ENCODE measurements at places on chromosomes 12 and 14.
A peak's percentile ranks its signal among the peaks of the same experiment; 100 is the strongest.

DNA sequence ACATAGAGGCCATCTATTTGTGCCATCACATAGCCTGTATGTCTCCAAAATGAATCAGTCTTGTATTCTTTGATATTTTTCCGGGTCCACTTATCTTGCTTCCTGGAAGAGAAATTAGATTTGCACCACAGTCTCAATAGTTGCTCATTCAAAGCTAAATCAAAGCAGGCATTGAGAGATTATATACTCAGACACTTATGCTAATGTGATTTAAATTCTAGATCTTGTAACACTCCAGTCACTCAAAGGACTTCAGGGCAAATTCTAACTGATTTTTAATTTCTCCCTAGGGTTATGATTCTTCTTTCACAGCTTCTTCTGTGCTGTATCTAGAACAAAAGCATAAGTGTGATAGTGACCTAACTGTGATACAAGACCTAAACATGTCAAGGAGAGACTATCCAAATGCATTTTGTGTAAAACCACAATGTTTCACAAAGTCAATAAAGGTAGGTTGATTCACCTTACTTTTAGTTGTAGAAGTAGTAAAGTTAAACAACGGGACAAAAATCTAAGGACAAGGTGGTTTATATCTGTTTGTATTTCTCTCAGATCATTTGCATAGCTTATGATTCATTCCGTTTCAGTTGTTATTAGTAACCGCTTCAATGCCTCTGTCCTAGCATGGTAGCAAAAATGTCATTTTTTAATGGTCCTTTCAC is 26.8 kb downstream of the PLBD1 start:
- no peak for DNase-seq

GRCh38 chr12:93059925-93060665 is 131.0 kb upstream of the EEA1 start:
- no peak for DNase-seq

- no peak for DNase-seq
Measured at GRCh38 chr14:80575763-80576162, 364.5 kb upstream of the DIO2 start.

GRCh38 chr14:56195704-56196103 is 77.5 kb downstream of the PELI2 start:
- no peak for DNase-seq

DNA sequence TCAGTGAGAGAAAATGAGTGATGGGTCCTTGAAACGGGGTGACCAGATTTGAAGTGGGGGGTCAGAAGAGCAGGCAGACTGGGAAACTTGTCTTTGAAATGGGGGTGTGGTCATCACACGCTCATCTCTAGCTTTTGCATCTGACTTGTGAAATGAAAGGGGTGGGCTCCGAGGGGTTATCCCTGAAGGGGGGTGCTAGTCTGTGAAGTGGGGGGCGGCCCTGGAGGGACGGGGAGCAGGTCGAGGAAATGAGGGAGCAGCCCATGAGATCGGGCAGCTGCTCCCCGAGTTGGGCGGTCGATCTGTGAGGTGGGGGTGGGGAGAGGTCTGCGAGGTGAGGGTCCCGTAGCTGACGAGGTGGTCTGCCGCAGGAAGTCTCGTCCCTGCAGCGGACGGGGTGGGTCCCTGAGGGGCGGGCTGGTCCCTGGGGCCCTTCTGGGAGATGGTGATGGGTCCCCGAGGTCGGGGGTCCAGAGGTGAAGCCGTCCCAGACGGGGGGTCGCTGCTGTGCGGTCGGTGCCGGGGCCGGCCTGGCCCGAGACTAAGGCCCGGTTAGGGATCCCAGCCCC is 542 bp downstream of the PXN start:
- DNase-seq: no peak

- DNase-seq: no peak
Measured at GRCh38 chr12:78559886-78560285, 304.7 kb upstream of the SYT1 start.

DNA sequence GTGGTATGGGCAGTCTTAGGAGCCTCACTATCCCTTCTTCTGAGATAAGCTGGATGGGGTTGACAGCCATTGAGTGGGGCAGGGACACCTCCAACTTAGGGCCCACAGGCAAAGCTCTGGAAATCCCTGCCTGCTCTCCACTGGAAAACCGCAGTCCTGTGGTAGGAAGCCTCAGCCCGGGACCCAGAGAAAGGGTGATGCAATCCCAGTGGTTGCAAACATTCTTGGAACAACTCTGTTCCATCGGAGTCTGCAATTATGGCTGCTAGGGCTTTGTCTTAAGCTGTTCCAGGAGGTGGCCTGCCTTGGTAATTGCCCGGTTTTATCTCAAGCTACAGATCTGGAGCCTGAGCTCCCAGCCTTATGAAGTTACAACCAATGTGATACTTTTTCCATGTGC is 133.4 kb downstream of the DICER1 start:
- DNase-seq: no peak

DNA sequence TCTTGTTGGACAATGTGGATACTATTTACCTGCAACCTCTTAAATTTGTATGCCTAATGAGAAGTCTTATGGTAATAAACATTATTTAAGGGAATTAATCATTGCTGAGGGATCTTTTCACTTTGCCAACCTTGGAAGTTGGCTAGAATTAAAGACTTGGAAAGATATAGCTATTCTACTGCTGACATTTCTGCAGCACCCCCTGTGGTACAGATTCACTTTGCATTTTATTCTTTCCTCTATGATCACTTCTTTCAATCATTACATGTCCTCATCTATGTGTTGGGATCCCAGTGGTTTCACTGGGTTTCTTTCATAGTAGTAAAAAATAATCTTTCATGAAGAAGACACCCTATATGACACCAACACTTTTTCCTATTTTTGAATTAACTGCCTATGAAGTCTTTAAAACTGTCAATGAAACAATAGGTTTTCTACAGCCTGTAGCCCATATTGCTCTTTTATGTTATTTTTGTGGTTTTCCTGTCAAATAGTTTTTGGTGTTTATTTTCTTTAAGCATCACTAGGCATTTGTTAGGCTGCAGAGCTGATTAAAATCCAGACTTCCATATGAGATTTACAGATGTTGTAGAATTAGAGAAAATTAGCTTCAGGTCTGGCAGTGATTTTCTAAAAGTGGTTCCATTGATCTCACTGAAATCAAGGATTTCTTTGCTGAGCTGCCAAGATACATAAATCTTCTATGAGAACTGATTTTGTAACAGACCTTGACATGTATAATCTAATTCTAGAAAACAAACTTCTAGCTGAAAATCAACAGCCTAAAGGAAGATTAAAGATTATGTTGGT is 256.1 kb downstream of the NAV3 start:
- no peak for DNase-seq

GRCh38 chr12:104684884-104685283 is 228.1 kb downstream of the CHST11 start:
- DNase-seq: no peak

DNA sequence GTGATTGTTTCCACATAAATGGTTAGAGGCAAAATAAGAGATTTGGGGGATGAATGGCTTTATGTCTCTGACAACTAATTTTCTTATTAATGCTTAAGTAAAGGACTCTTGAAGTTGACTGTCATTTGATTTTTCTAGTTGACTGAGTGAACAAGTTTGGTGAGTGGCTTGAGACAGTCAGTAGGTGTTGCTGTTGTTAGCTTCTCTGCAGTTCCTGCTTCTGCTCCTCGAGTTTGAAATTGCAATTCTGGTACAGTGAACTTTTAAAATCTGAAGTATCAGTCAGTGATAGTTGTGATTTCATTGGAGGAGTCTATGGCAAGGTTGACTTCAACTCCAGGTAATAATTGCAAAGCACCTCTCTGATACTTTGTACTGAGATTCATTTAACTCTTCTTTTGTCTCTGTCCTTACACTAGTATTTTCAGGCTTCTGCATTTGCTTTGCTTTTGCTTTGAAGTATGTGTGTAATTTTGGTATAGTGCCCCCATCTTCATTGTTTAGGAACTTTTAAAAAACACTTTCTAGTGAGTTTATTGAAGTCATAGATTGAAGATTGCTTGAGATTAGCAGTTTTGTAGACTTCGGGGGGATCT is 415.5 kb downstream of the PCNX1 start:
- peak; percentile 15 for DNase-seq

DNA sequence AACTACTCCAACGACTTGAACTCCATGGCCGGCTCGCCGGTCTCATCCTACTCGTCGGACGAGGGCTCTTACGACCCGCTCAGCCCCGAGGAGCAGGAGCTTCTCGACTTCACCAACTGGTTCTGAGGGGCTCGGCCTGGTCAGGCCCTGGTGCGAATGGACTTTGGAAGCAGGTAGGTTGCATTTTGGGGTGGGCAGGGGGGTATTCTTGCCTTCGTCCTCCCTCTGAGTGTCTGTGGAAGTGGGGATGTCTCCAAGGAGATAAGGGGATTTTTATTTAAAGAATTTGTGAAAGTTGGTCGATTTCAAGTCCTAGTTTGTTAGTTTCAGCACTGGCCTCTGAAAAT is 1.3 kb downstream of the ASCL1 start:
- DNase-seq: no peak

DNA sequence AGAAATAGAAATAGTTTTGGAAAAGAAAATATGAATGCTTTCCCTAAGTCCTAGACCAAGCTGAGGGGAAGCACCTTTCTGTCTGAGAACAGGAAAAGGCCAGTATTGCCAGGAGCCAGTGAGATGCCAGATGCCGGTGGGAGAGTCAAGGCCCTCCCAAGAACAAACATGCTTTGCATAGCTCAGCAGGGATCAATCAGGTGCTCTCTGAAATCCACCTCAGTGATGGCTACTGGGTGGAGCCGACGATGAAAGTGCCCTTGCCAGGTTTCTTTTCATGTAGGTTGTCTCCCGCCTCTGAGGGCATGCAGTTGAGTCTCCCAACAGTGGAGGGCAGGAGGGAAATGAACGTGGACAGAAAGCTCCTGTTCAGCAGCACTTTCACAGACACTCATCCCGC is 28.3 kb downstream of the DEGS2 start:
- no peak for DNase-seq

DNA sequence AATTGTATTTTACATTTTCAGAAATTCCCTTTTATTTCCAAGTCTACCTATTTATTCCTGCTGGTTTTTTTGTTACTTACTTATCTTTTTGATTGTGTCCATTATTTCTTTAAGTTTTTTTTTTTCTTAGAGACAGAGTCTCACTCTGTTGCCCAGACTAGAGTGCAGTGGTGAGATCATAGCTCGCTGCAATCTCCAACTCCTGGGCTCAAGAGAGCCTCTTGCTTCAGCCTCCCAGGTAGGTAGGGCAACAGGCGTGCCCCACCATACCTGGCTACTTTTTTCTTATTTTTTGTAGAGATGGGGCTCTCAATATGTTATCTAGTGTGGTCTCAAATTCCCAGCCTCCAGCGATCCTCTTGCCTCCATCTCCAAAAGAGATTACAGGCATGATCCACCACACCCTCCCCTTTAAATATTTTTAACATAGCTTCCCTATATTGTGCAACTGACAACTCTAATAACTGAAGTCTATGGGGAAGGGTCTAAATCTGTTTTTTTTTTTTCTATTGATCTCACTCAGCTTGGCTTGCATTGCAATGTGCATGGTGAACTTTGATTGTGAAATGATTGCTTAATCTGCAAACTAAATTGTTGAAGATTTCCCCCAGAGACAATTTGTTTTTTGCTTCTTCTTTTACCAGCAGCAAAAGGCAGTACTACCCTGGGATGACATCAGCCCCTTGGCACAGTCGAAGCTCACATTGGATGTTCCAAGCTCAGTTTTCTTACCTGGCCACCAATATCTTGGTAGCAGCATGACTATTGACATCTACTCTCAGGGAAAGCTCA is 25.7 kb upstream of the COCH start:
- no peak for DNase-seq

DNA sequence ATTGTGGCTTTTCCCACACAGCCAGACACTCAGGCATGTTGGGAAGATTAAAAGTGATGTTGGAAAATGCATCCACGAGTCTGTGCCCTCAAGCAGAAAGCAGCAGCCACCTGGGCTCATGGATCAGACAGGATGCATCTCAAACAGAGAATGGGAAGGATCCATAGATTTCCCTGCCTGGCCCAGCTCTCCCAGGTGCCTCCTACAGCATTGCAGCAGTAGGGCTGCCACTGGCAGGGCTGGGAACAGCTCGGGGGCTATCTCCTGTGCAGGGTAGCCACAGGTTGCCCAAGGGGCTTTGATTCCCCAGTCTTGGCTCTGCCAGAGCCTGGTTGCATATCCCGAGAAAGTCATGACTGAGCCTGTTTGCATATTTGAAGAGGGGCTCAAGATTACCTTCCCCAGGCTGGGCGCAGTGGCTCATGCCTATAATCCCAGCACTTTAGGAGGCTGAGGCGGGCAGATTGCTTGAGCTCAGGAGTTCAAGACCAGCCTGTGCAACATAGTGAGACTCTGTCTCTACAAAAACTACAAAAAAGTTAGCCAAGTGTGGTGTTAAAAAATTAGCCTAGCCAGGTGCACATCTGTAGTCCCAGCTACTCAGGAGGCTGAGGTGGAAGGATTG is 19.5 kb downstream of the C14orf132 start:
- no peak for DNase-seq

GRCh38 chr12:7787574-7788293 is 1.5 kb upstream of the NANOG start:
- no peak for DNase-seq

- peak; percentile 69 for DNase-seq
Measured at GRCh38 chr12:17928708-17929366, 161.2 kb downstream of the RERGL start.

DNA sequence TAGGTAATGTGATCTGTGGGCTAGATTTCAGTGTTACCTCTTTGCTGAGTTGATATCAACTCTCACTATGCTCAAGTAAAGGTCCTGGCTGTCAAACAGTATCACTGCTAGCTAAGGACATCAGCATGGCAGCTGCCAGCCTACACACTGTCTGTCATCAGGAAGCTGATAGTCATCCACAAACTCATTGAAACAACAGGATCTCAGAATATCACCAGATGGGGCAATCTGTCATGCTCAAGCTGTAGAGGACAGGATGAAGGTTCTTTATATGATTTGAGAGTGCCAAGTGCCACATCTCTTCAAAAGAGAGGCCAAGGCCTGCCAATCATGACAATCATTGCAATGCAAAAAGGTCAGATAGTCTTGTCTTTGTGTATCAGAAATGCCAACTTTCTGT is 811.5 kb upstream of the SEL1L start:
- no peak for DNase-seq

DNA sequence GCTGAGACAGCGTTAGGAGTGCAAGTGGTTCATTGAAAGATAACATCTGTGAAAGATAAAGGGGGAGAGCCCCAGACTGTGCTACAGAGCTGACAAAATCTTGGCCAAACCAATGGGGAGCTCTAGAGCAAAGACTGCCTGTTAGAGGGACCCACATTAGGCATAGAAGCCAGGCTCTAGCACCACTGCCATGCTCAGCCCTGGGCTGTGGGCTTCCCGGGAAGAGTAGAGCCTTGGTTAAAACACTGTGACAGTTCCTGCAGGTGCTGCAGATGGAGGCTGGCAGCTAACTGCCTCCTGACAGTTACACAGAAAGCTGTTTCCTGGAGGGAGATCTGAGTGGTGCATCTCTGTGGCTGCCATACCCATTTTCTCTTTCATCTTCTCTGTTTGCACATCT is 23.0 kb downstream of the TSHR start:
- DNase-seq: no peak

GRCh38 chr14:100292301-100292775 is 13.9 kb downstream of the SLC25A29 start:
- no peak for DNase-seq

GRCh38 chr12:16012117-16012516 is 101.0 kb downstream of the DERA start:
- no peak for DNase-seq

Measured in LoVo (cell line).